ENCODE measurements at places on chromosomes 4 and X.

DNA sequence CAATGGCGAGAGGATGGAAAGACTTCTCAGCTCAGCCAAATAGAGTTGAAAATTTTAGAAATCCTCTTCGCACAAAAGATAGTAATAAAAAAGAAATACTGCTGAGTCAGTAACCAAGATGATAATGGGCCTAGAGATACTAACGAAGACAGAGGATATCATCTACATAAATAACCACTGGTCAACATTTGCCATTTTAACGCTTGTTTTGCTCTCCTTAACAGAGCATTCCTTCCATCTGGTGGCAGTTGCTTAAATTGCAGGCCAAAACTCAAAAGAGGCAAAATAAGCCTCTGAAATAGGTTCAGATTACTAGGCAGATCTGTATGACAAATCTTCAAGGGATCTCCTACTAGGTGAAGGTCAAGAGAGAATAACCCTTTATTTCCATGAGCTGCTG is 51.7 kb upstream of the MCF2 start:
- no peak for DNase-seq

DNA sequence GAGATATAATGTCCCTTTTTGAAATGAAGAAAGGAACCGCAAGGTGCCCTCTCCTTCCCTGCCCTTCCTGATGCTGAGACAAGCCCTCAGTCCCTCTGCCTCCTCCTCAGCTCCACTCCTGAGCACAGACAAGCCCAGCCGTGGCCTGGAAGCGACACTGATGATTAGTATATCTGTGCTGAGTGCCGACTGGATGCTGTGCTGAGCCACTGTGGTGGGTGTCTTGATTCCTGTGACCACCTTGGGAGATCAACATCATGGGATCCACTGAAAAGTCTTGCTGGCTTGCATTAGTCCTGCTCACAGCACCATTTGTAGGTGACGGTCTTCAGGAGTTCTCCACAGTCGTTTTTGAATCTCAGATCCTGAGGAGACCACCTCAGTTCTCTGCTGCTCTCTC is 59.5 kb upstream of the HGFAC start:
- no peak for DNase-seq

DNA sequence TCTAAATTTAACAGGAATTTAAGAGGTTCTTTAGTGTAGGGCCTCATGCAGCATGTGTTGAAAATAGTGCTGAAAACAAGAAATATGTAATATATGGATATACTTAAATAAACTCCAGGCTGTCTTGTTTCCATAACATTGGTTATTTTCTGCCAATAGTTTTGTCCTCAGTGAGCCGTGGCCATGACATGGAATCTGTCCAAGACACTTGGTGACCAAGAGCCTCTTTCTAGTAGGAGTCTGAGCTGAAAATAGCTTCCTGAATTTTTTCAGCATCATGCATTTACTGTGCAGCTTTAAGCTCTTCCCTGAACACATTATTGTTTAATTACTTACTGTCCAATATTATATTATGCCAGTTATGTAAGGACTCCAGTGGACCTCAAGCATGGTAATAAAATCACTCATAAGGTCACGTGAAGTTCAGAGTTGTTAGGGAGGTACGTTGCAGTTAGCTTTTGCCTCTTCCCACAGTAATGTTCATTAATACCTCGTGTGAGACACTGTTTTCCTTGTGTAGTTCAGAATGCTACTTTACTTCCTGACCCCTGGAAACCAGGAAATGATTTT is 488.2 kb downstream of the GRID2 start:
- no peak for DNase-seq

DNA sequence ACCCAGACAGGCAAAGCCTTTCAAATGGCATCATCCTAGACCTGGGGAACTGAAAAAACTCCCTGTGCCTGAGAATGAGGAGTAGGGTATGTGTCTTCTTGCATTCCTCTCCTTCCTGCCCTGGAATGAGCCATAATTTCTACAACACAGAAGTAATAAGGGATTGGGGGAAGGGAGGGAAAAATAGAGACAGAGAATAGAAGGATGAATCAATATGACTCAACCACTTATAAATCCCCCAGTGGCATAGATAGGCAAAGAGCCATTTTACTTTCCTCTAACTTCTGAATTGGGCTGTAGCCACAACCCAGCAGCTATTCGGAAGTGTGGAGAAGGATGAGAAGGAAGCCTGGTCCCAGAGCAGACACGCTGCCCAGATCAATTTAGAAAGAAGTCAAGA is 99.9 kb downstream of the NHS start:
- DNase-seq = no peak

GRCh38 chrX:107324493-107325310 is 118.3 kb downstream of the DNAAF6 start:
- no peak for DNase-seq

DNA sequence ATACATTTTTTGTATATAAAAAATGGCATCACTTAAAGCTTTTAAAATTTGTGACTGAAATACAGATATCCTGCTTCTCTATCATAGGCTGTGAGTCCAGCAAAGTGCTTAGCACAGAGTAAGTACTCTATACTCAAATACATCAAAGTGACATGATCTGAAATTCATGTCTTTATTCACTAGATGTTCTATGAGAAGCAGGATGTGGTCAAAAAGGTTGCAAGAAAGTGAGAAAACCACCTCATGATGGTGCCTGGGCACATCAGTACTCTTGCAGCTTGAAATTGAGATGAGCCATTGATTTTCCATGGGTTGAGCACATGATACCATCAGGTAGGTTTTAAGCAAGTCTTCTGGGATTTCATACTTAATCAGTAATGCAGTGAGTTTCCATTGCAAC is 20.4 kb upstream of the SFRP2 start:
- no peak for DNase-seq

GRCh38 chr4:1939664-1940509 is 68.7 kb downstream of the NSD2 start:
- DNase-seq = no peak

- DNase-seq = no peak
Observed at GRCh38 chr4:76518241-76518640, 83.2 kb downstream of the SHROOM3 start.

GRCh38 chr4:27048429-27049238 is 188.0 kb downstream of the STIM2 start:
- DNase-seq = no peak

Measured in activated T-cell treated with anti-CD3 and anti-CD28 coated beads for 4 hours (primary cell).